ENCODE measurements at places on chromosomes 12 and 14.

DNA sequence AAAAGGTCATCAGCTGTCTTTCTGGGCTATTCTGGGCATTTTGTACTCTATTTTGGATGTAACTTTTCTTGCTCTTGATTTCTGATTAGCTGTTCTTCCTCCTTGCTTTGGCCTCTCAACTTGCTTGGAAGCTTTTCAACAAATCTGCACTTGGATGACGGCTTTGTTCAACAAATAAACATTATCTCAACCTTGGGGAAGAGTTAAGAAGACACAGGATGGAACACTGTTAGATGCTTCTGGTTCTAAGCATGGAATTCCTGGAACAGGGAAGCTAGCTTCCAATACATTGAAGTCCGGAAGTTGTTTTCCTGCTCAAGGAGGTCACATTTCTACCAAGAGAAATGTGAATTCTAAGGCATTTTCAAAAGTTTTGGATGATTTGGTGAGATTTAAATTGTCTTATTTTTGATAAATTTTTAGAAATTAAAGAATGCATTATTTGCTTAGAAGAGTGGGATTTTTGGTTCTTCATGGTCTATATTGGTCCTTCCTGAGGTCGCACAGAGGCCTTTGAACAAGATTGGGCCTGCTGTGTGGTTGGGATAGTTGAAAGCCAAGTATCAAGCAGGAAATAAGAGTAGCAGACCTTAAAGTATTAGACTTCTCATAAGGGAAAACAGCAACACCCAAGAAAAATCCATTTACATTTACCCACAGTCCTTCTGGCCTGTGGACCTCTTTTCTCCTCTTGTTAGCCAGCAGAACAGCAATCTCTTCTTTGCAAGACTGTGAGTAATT is 59.2 kb downstream of the PPFIBP1 start:
- no peak for DNase-seq

DNA sequence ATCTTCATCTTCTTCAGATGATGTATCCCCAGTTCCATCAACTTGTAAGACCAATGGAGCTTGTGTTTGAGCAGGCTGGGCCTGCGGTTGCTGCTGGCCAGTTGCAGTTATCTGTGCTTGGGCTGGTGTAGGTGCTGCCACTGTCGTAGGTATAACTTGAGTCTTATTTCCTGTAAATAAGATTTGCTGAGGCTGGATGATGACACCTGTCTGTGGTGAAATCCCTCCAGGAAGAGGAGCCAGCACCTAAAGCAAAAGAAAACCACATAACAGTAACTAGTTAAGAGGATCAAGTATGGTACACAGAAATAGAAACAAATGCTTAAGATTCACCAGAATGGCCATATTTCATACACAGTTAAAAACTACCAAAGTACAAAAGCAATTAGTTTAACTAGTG is 28.2 kb downstream of the GTF2A1 start:
- DNase-seq = no peak

DNA sequence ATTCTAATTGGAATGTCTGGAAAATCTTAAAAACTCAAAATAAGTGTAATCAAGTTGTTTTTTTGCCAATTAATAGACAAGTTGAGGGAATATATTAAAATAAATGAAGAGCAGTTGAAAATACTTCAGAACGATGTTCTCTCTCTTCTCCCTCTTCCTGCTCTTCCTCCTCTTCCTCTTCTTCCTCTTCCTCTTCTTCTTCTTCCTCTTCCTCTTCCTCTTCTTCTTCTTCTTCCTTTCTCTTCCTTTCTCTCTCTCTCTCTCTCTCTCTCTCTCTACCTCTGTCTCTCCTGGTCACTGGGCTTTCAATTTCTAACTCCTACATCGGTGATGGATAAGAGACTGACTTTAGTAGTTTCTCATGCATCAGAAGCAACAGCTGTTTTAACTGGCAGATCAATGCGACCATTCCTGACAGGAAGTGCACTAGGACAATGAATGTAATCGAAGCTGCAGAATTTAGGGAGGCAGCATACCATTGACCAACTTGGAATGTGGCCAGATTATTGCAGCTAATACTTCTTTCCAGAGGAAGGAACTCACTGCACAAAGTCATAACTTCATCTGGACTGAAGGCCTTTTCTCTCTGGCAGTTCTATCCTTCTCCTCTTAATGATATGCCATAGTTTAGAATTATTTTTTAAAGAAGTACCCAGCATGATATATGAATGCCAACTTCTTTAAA is 13.8 kb upstream of the TMTC2 start:
- DNase-seq = no peak

DNA sequence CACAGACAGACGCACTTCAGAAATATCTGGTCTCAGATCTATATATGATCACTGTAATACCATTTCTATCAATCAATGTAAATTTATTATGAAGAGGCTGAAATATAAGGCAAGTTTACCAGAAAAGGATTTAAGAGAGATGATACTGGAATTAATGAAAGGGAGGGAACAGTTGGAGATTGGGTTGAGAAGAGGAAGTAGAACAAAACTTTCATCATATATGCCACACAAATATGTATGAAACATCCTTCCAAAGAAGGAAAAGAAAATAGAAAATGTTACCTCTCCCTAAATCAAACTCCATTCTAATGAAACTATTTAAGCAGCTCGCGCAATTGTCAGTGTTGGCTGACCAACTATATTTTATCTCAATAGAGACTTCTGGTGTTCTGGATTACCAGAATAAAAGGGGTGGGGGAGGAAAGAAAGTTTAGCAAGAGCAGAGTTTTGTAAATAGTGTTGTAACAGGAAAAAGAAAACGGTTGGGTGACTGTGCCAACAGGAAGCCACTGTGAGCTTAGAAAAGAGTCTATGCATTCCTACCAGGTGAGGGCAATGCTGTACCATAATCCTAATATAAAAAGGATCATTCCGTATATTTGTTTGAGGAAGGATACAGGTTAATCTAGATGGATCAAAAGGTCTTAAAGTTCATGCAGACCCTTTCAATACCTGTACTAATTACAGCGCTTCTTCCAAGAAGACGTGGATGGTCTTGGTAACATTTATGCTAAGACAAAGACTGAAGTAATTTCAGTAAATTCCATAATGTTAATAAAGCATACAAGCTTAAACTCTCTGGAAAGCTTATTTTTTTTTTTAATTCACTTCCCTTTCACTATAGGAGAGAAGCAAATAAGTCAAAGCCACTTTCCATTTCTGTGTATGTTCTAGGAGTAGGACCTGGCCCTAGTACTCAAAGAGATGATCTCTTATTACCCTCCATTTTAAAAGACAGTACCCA is 14.5 kb upstream of the LLPH start:
- DNase-seq = no peak

DNA sequence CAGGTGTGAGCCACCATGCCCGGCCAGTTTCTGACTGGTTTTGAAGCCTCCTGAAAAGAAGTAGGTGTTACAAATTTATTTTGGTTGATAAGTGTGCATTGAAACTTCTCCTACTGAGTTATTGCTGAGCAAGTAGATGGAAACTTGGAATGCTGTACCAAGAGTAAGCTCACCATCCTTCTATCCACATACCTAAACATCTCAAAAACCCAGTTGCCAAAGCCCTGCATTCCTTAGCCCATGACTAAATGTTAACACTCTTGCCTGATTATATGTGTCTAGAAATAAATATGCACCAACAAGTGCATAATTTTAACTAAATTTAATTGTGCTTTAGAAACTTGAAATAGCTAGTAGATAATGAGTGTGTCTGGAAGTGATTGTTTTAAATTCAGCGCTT is 357.8 kb downstream of the DUSP6 start:
- DNase-seq = no peak

- DNase-seq = no peak
These were observed 8.1 kb upstream of the CLMN start for GRCh38 chr14:95327558-95328374.

DNA sequence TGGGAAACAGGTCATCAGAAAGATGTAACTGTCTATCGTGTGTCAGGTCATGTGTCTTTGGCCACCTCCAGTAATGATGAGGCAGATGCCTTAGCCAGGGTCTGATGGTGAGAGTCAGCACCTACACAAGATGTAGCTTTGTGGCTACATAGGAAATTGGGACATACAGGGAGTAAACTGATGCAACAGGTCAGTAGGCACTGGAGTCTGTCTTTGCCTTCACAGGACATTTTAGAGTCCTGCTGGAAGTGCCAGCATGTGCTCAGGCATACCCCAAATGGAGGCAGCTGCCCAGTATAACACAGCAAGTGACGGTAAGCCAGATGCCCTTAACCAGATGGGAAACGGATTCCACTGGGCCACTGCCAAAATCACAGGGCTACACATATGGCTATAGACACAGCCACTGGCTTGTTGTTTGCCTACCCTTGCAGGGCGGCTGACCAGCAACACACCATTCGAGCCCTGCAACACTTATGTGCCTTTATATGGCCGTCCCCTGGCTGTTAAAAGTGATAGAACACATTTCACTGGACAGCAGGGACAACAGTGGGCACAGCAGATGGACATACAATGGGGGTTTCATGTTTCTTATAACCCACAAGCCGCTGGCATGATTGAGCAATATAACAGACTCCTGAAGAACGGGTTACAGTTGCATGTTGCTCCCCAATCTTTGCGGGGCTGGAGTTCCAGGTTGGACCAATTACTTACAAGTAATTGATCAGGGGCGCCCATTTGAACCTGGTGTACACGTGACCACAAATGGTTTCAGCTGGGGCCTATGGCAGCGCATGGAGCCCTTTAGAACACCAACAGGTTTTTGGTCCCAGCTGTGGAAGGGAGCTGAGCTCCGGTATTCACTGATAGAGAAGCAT is 12.9 kb upstream of the RNASE12 start:
- no peak for DNase-seq

- no peak for DNase-seq
These were observed 382.3 kb downstream of the PCNX1 start for GRCh38 chr14:71289536-71289935.

DNA sequence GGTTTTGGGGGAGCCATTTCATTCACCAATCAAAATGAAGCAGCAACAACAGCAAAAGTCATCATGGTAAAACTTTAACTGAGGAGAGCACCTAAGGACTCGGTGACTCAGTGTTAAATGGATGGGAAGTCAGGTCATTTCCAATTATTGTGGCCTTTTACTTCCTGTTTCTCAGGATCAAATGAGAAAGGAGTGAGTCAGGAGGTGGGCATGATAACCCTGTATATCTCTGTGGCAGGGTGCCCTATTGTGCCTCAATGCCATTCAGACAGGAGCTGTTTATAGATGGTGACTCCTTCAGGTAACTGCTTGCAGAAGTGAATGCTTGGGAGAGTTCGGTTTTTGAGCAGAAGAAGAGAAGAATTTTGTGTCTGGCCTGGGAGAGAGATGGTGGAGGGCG is 135.5 kb upstream of the CPM start:
- peak; percentile 28 for DNase-seq

DNA sequence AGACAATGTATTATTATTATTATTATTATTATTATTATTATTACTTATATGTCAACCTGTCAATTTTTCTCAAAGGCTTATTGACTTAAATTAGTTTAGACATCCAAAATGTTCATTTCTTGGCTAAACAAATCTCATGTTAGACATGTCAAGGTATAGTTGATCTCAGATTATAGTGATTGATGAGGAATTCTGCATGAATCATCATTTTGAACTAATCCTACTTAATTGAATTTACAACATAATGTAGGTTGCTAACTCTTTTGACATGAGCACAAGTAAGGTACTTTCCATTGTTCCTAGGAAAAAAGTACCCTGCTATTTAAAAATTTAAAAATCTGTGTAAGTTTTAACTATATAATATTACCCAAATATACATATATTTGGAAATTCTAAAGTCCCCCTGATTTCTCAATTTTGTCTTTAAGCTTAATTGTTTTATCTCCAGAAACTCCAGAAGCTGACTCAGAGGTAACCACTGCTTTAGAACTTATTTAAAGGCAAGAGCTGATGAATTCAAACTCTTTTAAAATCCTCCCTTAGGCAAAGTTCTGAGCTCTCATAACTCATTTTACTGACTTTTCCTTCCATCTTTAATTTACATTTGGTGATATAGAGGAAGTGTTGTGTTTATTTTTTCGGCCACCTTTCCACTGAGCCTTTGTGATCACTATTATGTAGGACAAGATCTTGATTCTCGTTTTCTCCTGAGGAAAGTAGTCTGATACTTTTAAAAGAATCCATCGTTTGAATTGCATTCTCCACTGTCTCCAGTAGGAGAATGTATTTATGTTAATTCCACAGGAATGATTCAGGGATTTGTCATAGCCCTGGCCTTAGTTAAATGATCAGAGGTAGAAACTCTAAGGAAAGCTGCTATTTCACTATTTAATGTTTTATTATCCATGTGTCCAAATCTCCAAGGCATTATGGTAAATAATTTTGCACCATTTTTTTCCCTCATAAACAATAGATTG is 1304.5 kb downstream of the AACS start:
- no peak for DNase-seq

DNA sequence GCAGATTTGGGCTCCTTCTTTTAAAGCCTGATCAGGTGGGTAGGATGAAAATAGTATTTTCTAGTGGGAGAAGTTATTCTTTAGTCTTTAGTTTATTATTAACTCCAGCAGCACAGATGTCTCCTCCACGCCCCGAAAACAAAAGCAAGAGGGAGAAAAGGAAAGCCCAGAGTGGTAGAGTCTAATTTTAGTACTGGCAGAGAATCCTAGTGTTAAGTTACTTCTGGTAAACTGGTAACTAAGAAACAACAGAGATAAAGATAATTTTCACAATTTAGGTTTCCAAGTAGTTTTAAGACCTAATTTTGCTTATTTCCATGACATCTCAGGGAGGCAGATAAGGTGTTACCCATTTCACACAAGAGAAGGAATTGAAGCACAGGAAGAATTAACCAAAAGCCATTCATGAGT is 16.3 kb downstream of the ATP5MC2 start:
- no peak for DNase-seq

GRCh38 chr14:32286602-32287001 is 42.5 kb upstream of the AKAP6 start:
- DNase-seq = no peak

- DNase-seq = no peak
These were observed 975.9 kb downstream of the FLRT2 start for GRCh38 chr14:86505808-86506207.

DNA sequence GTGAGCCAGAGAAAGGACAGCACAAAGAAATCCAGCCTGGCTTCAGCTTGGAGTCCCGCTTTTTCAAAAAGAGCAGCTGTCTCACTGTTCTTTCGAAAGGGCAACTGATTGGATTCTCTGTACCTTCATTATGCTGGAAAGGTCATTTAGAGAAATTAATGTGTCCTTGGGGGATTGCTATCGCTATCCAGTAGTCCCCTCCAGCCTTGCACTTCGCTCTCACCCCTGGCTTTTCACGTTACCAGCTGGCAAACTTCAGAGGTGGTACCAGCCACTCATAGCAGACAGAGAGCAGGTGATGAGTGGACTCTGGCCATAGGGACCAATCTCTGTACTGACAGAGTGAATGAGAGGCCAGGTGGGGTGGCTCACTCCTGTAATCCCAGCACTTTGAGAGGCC is 11.8 kb upstream of the NUAK1 start:
- no peak for DNase-seq

GRCh38 chr12:114414031-114414865 is 8.3 kb upstream of the TBX5 start:
- DNase-seq = no peak
